ENCODE measurements at places on chromosomes 11 and 22.

- no peak for DNase-seq
Observed at GRCh38 chr22:25514436-25515180, 49.9 kb upstream of the GRK3 start.

GRCh38 chr11:133660202-133660568 is 127.9 kb upstream of the OPCML start:
- DNase-seq, result no peak

DNA sequence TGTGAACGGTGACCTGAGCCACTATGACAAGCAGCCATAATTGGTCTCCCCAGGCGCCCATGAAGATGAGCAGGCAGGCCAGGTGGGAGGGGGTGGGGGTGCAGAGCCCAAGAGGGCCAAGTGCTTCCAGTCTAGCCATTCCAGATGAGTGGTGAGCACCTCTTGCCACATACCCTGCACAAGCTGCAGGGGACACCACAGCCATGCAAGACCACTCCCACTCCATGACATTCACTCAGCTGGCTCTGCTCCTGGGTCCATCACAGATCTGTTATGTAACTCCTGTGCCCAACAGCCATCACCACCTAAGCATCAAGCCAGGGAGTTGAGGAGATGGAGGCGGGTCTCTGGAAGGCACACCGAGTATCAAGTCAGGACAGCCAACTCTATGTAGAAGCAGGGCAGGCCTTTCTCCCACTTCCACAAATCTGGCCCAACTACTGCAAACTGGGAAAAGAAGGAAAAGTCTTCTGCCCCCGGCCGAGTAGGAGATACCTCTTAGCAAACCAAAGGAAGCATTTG is 8.4 kb downstream of the TMEM184B start:
- no peak for DNase-seq

- DNase-seq, result no peak
Observed at GRCh38 chr11:79220171-79220570, 220.7 kb downstream of the TENM4 start.

GRCh38 chr11:73055655-73056354 is 86.3 kb downstream of the FCHSD2 start:
- no peak for DNase-seq

- peak; percentile 15 for DNase-seq
Observed at GRCh38 chr11:47161134-47161854, 15.4 kb downstream of the ARFGAP2 start.

GRCh38 chr22:50167689-50168489 is 2.6 kb upstream of the PANX2 start:
- DNase-seq, result no peak

DNA sequence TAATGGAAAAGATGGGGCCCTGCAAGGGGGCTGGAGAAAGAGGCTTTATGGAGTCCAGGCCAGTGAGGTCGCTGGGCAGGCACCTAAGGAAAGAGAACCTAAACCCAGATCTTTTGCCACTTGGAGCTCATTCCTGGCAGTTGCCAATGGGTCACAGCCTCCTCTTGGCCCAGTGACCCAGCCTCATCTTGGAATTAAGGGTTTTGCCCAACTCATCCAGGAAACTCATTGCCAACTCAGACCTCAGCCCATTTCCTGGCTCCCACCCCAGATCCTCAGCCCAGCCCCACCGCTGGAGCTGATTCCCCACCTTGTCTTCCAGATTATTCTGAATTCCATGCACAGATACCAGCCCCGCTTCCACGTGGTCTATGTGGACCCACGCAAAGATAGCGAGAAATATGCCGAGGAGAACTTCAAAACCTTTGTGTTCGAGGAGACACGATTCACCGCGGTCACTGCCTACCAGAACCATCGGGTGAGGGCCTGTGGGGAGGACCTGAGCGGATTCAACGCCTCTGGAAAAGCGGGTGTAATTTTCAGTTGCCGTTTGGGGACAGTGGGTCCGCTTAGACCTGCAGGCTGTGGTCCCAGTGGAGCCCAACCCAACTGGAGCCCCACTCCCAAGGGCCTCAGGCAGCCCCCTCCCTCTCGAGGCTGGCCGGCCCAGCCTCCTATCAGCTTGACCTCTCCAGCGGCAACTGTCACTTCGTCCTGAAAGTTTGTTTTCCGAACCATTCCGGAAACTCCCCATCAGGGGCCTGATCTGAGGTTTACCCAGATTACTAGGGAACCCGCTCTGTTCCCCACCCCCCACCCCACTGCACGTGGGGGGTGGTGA is 4.3 kb downstream of the TBX1 start:
- no peak for DNase-seq

DNA sequence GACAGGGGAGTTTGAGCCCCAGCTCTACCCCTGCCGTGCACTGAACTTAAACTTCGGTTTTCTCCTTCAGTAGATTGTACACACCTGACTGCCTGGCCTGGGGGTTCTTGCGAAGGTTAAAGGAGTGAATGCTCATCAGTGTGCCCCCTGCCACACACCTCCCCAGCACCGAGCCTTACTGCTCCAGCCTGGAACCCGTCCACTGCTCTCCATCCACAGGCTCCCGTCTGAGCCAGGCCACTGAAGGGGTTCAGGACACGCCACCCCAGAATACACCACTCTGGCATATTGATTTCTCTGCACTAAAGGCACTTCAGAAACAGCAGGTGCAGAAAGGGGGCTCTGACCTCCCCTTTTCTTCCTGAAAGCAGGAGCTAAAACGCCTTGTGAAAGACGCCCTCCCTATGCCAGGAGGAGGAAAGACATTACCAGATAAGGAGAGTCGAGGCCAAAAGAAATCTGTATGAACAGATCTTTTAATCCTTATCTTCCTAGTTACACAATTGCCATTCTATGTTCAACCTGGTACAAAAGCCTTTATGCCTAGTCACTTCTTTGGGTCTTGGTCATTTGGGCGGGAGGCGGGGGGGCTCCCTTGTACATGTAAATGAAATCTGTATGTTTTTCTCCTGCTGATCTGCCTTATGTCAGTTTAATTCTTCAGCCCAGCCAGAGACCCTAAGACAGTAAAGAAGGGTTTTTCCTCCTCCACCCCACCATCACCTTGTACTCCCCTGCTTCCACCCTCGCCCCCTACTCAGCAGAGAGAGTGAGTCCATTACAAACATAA is 1.9 kb upstream of the SSTR3 start:
- no peak for DNase-seq

- no peak for DNase-seq
Observed at GRCh38 chr11:124938206-124938765, 2.4 kb upstream of the HEPACAM start.

- no peak for DNase-seq
Observed at GRCh38 chr11:121206810-121207209, 85.8 kb upstream of the SC5D start.

- no peak for DNase-seq
Observed at GRCh38 chr11:122749005-122749687, 89.2 kb upstream of the CRTAM start.

- no peak for DNase-seq
Observed at GRCh38 chr22:36185828-36186624, 15.6 kb downstream of the APOL4 start.

DNA sequence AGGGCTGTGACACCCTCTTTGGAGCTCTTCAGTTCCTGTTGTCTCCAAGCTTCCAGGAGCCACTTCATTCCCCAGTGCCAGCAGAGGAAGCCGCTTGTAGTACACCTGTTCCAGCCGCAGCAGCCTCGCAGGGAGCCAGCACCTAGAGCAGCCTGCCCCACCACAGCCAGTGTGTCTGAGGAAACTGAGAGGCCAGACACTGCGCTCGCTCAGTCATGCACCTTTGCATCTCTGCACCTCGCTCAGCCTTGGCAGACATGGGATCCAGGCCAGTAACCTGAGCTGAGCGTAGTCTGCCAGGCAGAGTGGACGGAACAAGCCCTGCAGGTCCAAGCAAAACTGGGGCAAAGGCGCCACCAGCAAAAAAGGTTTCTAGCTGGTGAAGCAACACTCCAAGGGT is 1072.1 kb downstream of the JRKL start:
- DNase-seq, result no peak

DNA sequence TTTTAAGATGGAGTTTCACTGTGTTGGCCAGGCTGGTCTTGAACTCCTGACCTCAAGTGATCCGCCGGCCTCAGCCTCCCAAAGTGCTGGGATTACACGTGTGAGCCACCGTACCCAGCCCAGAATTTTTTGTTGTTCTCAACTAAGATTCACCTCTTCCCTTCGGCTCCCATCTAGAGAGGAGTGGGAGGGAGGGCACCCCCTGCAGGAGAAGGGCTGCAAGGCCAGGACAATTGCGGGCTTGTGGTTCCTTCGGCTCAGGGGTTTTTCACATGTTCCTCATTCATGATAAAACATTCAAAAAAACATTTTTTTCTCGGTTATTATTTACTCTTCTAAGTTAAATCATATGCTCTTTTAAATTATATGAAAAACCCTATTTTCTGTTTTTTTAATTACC is 201.1 kb upstream of the LRRC4C start:
- DNase-seq, result no peak

DNA sequence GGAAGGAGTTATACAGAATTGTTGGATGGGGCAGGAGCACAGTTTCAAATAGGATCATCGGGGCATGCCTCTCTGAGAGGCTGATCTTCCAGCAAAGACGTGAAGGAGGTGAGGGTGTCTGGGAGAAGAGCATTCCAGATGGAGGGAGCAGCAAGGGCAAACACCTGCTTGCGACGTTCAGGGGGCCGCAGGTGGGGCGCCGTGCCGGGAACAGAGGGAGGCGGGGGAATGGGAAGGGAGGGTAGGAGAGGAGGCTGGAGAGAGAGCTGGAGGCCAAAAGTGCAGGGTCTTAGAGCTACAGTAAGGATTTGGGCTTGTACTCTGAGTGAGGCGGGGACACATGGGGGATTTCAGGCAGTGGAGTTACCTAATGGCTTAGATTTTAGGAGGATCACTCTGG is 13.6 kb downstream of the APOL5 start:
- no peak for DNase-seq

DNA sequence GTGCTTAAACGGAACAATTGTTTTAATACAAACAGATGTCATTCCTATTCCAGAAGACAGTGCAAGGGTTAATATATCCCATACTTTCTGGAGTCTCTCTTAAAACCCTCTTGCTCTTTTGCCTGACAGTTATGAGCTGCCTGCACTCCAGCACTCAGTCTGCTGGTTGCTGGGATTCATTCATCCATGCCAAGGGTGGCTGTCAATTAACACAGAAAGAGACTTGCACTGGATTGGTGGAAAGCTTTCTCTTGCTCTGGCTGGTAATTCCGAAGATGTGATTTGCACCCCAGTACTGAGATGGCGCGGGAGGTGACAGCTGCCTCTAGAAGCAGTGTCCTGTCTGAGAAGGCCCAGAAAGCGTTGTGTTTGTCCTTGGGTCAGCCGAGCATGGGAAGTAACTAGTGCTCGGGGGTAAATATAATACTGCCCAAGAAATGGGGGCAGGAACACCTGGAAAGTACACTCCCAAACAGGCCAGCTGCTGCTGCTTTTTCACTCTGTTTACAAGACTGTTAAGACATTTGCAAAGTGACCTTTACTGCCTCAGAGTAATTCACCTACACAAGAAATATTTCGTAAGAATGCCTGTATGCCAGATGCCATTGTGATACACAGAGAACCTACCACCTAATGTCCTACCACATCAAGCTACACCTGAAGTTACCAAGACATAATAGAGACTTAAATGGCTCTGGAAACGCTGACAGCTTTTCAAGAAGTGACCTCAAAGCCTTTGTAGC is 20.5 kb downstream of the SCUBE2 start:
- DNase-seq, result no peak

GRCh38 chr11:119384332-119384731 is 2.8 kb upstream of the USP2 start:
- no peak for DNase-seq

DNA sequence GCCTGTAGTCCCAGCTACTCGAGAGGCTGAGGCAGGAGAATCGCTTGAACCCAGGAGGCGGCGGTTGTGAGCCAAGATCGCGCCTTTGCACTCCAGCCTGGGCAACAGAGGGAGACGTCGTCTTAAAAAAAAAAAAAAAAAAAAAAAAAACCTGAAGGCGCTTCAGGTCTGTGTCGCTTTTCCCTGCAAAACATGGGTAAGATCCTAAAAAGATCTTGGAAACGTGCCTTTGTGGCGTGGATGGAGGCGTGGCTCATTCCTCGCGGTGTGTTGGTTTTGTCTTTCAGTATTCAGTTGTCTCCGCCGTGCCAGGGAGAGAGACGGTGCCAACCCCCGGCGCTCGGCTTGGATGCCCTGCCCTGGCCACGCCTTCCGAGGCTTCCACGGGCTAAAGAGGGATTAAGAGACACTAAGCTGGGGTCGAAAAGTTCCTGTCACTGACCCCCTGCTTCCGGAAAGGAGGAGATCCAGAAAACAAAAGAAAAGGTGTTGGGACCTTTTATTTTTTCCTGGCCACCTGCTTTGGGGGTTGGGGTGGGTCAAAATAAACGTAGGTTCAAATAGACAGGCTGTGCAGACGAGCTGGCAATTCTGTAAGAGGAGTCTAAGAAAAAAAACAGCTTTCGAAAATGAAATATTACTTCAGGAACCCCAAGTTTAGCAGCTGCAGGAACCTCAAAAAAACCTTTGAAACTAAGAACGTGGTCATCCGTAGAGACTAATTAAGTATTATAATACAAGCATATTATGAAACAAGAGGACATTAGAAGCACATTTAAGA is 1.1 kb upstream of the SLC35F2 start:
- peak; percentile 39 for DNase-seq

DNA sequence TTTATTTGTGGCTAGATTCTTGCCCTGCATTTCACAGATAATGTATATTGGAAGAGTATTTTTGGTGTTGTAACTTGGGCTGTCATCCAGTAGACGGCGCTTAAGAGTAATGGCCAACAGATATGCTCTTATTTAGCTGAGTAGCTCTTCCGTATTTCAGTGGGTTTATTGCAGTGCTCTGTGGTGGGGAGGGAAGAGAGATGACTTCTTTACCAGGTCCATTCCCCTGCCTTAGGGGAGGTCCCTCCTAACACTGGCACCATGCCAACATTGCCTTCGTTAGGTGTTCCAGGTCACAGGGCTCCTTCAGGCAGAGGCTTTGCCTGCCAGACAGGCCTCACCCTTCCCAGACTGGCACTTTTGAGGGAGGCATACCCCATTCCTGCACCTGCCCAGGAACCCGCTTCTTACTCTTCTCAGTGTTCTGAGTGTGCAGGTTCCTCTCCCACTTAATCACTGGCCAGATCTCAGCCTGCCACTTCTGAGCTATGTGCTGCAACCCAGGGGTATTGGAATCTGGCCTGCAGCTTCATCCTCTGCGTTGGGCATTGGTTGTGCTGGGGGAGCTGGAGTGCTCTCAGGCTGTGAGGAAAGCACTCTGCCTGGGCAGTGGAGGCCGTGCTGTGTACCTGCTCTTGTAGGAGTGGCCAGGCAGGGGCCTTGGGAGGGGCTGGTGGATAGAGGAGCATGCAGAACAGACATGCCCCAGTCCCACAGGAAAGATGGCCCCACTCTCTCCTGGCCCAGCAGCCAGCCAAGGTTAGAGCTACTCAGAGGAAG is 29.4 kb upstream of the SLN start:
- DNase-seq, result peak; percentile 26

DNA sequence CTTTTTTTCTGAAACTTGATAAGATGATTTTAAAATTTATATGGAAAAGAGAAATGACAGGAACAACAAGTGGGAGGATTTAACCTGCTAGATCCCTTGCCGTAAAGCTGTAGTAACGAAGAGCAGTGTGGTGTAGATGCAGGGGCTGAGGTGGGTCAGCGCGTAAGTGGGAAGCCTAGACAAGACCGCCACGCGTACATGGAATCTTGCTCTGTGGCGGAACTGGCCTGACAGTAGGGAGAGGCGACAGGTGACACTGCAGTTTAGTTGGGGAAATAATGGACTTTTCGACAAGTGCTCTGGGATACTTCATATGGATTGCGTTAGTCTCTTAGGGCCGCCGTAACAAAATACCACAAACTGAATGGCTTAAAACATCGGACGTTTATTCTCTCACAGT is 28.8 kb downstream of the TNRC6B start:
- DNase-seq, result no peak

- DNase-seq, result peak; percentile 93
Observed at GRCh38 chr11:58927393-58928106, 11.7 kb upstream of the GLYATL1 start.

GRCh38 chr11:765025-765801 is 12.1 kb downstream of the GATD1 start:
- no peak for DNase-seq
